ENCODE measurements at places on chromosomes 5 and 9.
A peak's percentile ranks its signal among the peaks of the same experiment; 100 is the strongest.

GRCh38 chr5:6749026-6749716, 35.9 kb downstream of the TENT4A start:
- no peak for DNase-seq

DNA sequence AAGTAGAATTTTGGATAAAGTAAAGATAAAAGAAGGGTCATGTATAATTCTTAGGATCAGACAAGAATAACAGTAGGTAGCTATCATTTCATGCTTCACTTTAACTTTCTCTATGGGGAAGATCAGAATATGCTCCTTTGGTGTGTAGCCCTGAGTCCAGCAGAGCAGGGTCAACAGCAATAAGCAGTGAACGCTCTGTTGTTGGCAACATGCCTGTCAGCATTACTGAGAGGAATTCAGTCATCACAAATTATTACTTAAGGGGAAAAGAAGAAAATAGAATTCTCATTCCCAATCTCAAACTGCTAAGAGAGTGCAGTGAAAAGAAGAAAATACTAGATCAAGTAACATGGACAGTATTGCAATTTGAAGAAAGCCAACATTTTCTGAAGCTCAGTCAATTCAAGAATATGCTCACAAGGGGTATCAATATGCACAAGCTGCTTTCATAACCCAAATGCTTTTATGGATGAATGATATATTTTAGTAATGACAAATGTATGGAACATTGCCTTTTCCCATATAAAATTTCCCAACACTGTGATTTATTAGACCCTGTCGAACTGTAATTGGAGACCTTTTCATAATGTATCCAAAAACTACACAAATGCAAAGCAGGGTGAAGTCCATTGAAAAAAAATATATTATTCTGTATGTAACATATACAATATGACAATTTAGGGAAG, 1359.4 kb downstream of the EFNA5 start:
- no peak for DNase-seq

DNA sequence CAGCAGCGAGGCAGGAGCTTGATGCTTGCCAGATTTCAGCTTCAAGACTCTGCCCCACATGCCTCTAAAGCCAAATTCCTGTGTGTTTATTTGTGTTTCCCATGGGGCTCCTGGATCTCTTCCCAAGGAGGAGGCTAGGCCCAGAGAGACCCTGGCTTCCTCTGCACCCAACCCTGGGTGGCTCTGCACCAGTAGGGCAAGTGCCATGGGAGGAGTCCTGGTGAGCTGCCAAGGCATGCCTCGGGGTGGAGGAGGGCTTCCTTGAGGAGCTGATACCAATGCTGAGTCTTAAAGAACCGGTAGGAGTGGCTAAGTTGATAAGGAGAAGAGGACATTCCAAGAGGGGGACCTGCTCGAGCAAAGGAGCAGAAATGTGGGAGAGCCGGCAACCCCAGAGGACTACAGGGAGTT, 6.8 kb upstream of the TIFAB start:
- DNase-seq, result no peak

DNA sequence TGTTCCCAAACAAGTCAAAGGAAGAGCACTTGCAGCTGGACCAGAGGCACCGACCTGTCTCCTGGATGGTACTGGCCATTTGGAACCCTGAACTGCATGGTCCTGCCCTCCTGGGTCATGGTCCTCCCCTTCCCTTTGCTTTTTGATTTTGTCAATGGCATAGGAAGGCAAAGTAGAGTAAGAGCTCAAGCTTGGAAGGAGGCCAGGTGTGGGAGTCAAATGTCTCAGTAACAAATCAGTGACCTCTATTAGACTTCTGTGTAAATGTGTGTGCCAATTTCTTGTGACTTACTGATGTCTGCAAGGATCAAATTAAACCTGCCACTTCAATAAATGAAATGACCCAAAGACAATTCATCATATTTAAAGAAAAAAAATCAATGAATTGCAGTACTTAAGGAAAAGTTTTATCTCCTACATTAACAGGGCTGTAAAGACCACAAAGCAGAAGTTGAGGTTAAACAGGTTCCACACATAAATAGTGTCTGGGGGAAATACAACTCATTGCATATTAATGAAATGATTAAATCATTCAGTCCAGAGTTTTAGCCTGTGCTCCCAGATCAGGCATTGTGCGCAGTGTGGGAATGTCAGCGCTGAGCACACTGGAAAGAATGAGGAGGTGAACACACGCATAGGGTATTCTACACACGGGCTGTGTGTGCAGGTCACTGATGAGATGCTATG, 32.7 kb downstream of the OSMR start:
- DNase-seq, result no peak

- no peak for DNase-seq
Measured at GRCh38 chr9:91127653-91128052, 234.1 kb downstream of the AUH start.

DNA sequence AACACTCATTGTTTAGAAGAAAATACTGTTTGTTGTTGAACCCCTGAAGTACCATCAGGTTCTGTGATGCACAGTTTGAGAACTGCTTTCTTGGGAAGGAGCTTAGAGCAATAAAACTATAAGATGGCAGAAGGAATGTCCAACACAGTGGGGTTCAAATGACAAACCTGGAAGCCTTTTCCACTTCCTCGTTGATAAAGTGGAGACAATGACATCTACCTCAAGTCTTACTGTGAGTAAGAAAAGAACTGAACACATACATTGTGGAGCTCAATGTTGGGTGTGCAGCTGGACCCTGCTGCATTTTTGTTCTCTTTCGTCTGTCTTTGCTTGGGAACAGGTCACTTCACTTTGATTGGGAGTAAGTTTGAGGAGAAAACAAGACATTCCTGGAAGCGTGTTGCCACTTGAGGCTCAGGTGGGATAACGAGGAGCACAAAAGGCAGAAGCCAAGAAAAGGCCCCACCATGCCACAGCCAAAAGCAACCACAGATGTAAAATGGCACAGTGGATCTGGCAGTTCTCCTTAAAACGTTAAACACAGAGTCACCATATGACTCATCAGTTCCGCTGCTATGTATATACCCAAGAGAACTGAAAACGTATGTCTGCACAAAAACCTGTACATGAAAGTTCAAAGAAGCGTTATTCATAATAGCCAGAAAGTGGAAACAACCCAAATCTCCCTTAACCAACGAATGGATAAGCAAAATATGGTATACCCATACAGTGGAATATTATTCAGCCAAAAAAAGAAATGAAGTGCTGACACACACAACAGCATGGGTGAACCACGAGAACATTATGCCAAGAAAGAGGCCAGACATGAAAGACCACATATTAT, 42.9 kb upstream of the SUB1 start:
- peak; percentile 59 for DNase-seq

DNA sequence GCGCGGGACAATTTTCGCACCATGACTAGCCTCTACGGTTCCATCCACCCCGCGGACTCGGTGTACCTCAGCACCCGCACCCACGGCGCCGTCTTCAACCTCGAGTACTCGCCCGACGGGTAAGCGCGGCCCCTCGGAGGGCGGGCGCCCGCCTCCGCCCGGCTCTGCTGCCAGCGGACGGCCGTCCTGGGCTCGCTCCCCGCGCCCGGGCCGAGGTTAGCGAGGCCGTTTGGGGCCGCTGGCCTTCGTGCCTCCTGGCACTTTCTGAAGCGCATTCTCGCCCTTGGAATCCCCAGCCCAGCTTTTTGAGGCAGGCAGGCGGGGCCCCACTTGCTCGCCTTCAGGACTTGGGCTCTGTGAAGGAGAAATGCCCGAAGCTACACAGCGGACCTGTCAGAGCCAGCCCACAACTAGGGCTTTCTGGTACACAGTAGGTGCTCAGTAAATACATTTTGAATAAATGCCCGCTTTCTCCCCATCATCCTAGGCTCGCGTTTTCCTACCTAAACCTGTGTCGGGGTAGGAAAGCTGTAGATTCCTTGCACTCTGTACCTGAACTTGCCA, 772 bp downstream of the DCAF10 start:
- peak; percentile 68 for DNase-seq
